ENCODE measurements at places on chromosomes 7 and 10.

- DNase-seq, result no peak
Measured at GRCh38 chr7:43318188-43318770, 205.8 kb downstream of the HECW1 start.

GRCh38 chr7:30703756-30704155 is 21.5 kb upstream of the CRHR2 start:
- no peak for DNase-seq

GRCh38 chr7:38330861-38331621 is 57.6 kb upstream of the TARP start:
- no peak for DNase-seq

DNA sequence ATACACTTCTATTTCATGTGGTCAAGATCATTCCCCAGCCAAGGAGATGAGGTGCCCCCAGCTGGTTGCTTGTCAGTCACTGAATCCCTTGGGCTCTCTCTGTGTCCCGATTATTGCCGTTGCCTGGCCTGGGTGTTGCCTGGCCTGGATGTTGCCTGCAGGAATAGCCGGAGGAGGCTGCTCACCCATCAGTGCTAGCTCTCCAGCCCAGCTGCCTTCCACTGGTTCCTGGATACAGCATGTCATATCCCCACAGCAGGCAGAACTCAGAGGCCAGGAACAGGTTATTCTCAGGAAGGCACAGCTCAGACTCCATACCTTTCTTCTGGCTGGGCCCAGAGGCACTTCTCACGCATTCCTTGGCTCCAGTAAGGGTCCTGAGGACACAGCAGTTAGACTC is 542.1 kb upstream of the MGMT start:
- DNase-seq, result no peak

GRCh38 chr7:25148772-25149575 is 23.9 kb upstream of the CYCS start:
- DNase-seq, result no peak

- DNase-seq, result no peak
Measured at GRCh38 chr7:102875700-102876295, 37.0 kb upstream of the LRRC17 start.

DNA sequence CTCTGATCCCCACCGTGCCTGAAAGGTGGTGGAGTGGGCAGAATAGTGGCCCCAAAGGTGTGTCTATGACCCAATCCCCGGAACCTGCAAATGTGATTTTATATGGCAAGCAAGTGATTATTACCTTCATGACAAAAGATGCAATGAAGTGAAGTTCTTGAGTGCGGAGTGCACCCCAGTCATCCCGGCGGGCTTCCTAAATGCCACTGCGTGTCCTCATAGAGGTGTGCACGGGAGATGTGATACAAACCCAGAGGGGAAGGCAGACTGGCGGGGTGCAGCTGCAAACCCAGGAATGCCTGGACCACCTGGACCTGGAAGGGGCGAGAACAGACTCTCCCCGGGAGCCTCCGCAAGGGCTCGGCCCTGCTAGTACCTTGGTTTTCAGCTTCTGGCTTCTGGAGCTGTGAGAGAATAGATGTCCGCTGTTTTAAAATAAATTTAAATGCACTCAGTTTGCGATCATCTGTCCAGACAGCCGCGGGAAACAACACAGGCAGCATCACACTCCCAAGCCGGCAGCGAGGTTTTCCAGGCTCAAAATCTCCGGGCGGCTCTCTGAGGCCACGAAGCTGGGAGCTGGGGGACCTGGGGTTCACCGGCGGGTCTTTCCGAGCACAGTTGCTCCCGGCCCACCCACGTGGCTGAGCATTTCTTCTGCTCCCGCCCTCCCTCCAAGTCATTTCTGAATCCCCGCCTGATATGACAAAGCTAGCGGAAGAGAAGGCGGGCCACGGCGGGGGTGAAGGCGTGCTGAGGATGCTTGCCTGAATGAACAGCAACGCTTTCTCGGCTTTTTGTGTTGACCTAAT is 50.4 kb upstream of the EBF3 start:
- DNase-seq, result no peak

- peak; percentile 71 for DNase-seq
Measured at GRCh38 chr10:119441921-119442757, 100.4 kb downstream of the RGS10 start.

GRCh38 chr10:12699781-12700556 is 301.5 kb downstream of the CCDC3 start:
- no peak for DNase-seq

GRCh38 chr10:131943021-131943814 is 38.5 kb downstream of the BNIP3 start:
- no peak for DNase-seq

- DNase-seq, result peak; percentile 42
Measured at GRCh38 chr10:26044141-26044749, 110.2 kb downstream of the MYO3A start.

- peak; percentile 84 for DNase-seq
Measured at GRCh38 chr7:149729983-149730801, 43.2 kb downstream of the ZNF467 start.

GRCh38 chr7:27154901-27155815 is 1.3 kb downstream of the HOXA7 start:
- no peak for DNase-seq

GRCh38 chr7:84924353-84924752 is 262.5 kb downstream of the SEMA3D start:
- DNase-seq, result no peak

DNA sequence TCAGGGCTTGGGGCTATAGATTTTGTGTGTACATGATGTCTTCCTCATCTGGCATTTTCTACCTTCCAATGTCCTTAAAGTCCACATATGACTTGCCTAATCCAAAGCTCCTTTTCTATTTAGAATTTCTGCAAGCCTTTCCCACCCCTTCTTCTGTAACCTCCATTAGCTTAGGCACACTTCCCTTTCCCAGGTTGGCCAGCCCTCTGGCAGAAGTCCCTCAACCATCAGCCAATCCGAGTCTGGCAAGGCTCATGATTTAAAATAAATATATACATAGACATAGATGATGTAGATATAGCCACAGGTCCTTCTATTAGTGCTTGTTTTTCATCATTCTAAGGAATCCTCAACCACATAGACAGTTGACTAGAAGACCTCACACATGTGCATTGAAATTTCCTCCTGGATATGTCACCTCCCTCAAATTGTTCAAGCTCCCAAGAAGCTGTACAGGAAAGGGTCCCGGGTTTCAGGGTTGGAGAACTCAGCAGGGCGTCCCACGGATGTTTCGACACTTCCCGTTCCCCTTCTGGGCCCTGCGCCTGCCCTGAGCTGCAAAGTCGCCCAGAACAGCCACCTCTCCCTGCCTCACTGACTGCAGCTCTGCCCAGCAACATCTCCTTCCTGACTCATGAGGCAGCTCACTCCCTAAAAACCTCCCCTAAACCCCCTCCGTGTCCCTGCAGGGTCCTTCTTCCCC is 20.4 kb upstream of the PIK3AP1 start:
- DNase-seq, result peak; percentile 81

GRCh38 chr10:106436123-106436715 is 728.3 kb downstream of the SORCS1 start:
- no peak for DNase-seq

- no peak for DNase-seq
Measured at GRCh38 chr10:95350219-95350829, 59.5 kb upstream of the PDLIM1 start.

GRCh38 chr10:120555842-120556532 is 99.0 kb downstream of the PLPP4 start:
- no peak for DNase-seq

DNA sequence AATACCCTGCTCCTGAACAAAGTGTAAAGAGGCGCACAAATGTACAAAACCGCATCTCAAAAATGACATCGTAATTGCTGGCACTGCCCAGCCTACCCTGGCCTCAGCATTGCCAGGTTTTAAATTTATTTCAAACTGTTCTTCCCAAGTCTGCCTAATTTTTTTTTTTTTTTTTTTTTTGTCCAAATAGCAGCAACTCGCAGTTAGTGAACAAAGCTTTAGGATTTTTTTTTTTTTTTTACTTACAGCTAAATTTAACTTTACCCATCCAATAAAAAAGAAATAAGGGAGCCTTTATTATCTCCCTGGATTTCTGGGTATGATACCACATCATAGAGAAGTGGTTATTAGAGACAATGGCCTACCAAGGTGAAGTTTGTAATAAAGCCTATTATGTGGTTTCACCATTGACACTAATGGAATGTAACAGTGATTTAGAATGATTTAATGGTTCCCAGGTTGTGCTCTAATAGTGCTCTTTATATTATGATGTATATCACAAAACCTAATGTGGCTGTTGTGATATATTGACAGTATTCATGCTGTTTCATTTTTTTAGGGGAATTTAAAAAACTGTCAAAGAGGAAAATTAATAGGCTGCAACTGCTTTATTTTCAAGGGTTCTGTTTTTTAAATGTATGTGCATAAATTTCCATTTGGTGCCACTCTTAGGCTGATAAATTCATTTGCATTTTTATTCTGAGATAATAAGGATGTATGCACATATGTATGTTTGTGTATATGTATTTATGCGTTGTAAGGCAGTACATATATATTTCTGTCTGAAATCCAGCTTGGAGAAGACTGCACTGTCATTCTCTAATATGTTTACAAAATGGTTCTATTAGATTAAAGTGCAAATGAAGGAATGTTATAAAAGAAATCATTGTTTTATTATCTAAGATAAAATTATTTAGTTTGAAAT is 309.0 kb downstream of the TFEC start:
- no peak for DNase-seq

GRCh38 chr7:15889507-15889906 is 203.0 kb upstream of the MEOX2 start:
- DNase-seq, result peak; percentile 40

GRCh38 chr7:9407816-9408215 is 974.4 kb downstream of the NXPH1 start:
- no peak for DNase-seq

- no peak for DNase-seq
Measured at GRCh38 chr7:98795741-98796493, 73.9 kb downstream of the TMEM130 start.

- DNase-seq, result no peak
Measured at GRCh38 chr7:91568138-91568537, 303.9 kb downstream of the FZD1 start.

DNA sequence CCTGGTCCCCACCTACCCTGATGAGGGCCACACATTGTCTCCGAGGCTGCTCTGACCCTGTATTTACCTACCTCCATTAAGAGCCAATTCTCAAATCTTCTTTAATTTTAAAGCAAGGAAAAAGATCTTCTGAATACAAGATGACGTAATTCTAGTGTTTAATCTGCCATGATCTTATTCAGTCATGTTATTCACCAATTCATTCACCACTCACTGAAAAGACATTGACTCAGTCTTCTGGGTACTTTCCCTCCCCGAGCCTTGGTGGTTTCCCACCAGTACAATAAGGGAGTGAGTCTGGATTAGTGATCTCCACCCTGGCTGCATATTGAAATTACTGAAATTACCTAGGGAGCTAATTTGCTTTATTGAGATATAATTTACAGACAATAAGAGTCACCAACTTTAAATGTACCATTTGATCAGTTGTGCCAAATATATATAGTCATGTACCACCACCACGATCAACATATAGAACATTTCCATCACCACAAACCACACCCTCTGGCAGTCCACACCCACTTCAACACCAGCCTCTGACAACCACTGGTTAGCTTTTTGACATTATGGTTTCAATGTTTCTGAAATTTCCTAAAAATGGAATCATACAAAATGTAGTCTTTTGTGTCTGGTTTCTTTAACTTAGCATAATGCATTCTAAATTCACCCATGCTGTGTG is 117.5 kb upstream of the UNC5B start:
- no peak for DNase-seq

- DNase-seq, result no peak
Measured at GRCh38 chr10:17685233-17685840, 41.4 kb downstream of the STAM start.

DNA sequence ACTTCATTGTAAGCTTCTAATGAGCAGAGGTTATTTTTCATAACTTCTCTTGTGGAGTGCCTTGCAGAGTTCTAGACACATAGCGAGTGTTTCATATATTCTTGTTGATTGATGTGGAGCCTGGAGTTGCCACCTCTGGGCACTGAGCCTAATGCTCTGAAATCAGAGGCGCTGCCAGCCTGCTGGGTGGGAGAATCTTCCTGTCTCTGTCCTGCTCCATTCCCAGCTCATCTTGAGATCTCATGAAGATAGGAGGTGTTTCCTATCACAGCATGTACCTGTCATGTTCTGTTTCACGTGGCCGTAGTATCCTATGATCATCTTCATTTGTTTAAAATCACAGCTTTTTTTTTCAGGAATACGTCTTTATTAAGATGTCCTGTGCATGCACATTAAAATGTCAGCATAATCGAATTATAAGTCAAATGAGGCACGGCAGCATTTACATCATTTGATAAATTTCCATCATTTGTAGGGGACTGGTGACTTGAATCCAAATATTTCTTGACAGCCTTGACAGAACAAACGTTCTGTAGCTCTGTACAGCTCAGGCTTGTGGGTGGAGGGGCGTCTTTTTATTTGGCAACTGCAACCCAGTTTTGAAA is 393.0 kb downstream of the PHTF2 start:
- no peak for DNase-seq

DNA sequence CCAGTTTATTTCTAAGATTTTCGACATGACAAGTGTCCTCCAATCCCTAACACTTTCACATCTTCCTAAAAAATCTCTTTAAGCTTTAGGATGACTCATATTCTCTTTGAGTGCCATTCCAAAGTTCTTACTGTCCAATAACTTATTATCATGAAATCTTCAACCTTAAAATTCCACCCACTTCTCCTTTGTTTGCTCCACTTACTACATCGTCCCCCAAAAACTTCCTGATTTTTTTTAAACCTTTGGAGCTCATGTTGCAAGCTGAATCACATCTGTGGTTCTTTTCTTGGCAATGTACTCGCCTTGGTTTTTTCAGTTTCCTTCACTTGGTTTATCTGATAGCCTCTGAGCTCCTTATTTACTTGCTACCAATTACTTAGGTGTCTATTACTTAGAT is 39.2 kb upstream of the JCAD start:
- DNase-seq, result no peak

- peak; percentile 69 for DNase-seq
Measured at GRCh38 chr10:86366033-86366901, at the start of gene GRID1. Gene GRID1, minus strand, starts transcription at chr10:86366795.

GRCh38 chr7:158685693-158686092 is 18.9 kb downstream of the NCAPG2 start:
- no peak for DNase-seq

- no peak for DNase-seq
Measured at GRCh38 chr7:73340514-73340913, 12.6 kb downstream of the FKBP6 start.

DNA sequence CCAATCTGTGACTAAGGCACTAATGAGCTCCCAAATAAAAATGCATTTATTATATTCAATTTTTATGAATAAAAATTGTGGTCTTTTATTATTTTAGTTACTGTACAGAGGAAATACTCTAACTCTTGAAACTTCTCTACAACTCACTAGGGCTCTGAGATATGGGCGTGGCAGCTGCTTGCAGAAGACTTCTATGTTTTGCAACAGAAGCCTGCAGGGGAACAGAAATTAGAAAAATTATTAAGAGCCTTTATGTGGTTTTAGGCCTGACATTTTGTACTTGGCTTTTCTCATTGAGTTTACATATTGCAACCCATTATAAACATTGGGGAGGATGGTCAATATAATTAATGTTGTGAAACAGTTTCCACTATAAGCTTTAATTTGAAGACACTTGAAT is 581.4 kb downstream of the TNS3 start:
- peak; percentile 34 for DNase-seq

- peak; percentile 15 for DNase-seq
Measured at GRCh38 chr10:88386821-88387773, 196.0 kb downstream of the RNLS start.

GRCh38 chr10:97713826-97714400 is 383 bp downstream of the MARVELD1 start:
- peak; percentile 90 for DNase-seq

Data from right cardiac atrium (tissue), 5 donors.